Stimulated activated CD8-positive, alpha-beta memory T cell treated with anti-CD3 and anti-CD28 coated beads, Interleukin-7, amount 100 ng/mL, for 1 hour (primary cell): ENCODE measurements at places on chromosomes 11 and 22.

DNA sequence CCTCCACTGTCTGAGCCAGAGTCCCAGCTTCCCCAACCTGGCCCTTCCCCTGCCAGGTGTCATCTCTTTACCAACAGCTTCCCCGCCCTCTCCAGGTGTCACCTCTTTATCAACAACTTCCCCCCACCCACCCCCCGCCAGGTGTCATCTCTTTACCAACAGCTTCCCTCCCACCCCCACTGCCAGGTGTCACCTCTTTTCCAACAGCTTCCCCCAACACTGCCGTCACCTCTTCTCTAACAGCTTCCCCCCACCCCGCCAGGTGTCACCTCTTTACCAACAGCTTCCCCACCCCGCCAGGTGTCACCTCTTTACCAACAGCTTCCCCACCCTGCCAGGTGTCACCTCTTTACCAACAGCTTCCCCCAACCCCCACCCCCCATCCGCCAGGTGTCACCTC is 29.8 kb upstream of the TTLL12 start:
- DNase-seq: no peak

GRCh38 chr11:7672276-7672959 is 882 bp downstream of the CYB5R2 start:
- DNase-seq: no peak

DNA sequence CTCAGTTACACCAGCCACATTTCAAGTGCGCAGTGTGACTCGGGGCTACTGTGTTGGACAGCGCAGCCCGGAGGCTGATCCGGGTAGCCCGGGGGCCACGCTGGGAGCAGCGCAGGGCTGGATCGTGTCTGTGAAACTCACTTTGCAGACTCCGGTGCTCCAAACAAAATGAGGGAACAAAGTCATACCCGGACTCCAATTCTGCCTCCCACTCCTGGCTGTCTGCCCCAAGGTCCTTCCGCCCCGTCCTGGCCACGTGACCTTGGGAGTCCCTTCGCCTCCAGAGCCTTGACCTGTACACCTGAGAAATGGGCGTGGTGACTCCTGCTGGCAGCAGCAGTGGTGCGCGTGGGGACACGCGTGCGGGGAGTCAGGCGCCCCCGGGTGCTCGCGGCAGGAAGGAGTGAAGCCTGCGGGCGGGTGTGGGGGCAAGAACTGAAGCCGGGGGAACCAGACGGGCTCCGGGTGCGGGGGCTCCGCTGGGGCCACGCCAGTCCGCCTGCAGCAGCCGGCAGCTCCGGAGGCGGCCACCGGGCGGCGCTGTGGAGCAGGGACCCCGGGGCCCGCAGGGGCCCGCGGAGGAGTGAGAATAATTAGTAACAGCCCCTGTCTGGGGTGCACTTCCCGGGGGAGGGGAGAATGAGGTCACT is 42.4 kb downstream of the KCNJ4 start:
- no peak for DNase-seq

GRCh38 chr22:25174156-25174887 is 25.3 kb upstream of the CRYBB3 start:
- DNase-seq: no peak

GRCh38 chr22:35044607-35045390 is 21.2 kb upstream of the ISX start:
- DNase-seq: no peak

DNA sequence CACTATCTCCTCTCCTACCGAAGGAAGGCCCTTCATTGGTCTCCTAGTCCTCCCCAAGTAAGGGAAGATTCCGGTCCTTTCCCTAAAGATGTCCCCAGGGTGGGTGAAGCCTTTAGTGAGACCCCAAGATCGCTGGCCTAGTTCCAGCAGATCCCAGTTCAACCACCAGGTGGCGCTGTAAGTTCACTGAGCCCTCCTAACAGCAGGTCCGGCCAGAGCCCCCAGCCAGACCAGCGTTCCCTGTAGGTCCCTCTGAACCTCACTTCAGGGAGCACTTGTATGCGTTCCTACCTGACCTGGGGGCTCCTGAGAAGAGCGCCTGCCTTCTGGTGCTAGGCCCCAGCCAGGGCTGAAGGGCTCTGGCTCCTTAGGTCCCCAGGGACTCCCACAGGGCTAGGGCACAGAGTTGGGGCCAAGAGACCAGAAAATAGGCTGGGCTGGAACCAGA is 38.1 kb downstream of the LMO1 start:
- DNase-seq: peak; percentile 56
